ENCODE measurements at places on chromosomes 1 and 21. TPM values are rescaled to one million over a fixed set of nuclear protein-coding genes. Genes with fewer than 3 reads are reported as not detected.

The CD1D gene
- 3.7 TPM for total RNA-seq

The OR2T3 gene
- total RNA-seq, result not detected

The RIMS3 gene
- 7.7 TPM for total RNA-seq

- no peak for DNase-seq
Measured at GRCh38 chr1:185108321-185108720, 48.4 kb downstream of the TRMT1L start.

DNA sequence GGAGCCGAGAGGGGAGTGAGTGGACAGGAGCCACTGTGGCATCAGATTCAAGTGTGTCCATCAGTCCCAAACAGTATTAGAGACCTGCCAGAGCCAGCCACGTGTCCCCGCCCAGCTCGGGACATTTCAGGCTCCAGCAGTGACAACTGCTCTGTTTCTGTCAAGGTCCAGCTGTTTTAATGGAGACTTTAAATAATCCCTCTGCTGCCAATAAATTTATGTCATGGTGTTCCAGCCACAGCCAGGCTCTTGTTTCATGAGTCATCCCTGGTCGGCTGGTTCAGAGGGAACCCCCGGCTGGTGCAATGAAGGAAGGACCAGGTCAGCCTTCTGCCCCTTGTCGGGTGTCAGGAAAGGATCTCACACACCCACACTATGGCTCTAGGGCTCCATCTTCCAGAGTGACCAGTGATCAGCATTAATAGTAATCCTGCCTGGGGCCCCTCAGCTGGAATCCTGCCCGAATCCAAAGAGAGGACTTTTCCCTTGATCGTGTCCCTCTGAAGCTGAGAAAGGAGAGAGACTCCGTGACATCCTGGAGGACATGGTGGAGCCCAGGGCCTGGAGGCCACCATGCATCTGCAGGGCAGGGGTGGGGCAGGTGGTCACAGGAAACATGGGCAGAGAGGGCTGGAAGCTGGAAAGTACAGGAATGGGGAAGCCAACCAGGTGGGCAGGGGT lies 197.3 kb downstream of the MATN1 start:
- peak; percentile 84 for DNase-seq

DNA sequence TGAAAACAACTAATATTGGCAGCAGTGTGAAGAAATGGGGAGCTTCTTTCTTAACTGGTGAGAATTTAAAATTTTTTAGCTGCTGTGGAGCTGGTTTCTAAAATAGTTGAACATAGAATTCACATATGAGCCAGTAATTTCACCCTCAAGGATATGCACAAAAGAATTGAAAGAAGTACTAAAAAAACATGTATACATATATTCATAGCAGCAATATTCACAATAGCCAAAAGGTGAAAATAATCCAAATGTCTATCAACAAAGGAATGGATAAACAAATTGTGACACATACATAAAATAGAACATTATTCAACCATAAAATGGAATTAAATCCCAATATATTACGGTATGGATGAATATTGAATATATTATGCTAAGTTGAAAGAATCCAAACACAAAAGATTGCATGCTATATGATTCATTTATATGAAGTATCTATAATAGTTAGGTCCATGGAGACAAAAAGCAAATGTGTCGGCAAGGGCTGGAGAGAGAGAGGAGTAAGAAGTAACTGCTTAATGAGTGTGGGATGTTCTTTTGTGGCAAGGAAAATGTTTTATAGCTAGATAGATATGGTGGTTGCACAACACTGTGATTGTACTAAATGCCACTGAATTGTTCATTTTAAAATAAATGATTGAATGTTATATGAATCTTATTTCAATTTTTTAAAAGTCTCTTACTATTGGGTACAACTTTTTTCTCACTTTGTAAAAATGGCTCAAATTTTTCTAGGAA lies 14.8 kb upstream of the COL11A1 start:
- no peak for DNase-seq

DNA sequence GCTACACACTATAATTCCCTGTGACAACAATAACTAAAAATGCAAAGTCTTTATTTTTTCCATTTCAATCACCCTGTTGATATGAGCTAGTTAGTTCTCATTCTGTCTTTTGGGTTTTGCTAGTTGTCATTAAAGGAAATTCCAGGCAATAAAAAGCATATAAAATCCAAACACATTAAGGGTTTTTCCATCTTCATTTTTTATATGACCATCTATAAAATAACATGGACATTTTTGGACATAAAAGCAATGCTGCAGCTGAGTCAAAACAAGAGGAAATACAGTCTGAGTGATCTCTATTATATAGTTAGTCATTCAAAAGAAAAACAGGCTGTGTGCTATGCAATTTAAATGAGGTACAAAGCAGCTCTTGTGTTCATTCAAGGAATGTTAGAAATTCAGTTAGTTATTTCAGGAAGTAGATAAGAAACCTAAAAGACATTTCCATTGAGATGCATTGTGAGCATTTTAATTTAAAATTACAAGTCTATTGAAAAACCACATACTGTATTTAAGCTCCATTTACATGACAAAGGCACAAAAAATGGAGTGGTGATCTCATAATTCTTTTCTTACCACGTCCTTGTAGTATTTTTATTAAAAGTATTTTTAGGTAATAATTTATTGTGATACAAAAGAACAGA lies 67.3 kb upstream of the BCL10 start:
- DNase-seq, result peak; percentile 68

DNA sequence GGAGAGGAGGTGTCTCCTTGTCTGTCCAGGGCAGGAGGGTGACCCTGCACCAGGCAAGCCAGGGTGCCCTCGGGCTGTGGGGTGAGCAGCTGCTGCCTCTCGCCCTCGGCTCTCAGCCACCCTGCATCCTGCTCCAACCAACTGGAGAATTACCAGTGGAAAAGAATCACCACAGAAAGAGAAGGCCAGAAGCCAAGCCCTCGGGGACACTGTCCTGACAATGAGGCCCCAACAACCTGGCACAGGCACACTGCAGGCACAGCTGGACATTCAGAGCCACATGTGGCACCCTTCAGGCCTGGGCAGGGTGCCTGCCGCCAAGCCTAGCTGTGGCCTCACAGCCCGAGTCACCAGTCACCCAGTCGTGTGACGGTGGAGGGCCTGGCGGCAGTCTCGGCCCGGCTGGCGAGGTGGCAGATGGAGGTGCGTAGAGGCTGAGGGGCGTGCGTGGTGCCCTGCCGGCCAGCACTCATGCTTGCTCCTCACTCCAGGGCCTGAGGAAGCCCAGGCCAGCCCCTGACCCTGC lies 12.0 kb downstream of the MEGF6 start:
- no peak for DNase-seq

The IGSF5 gene
- total RNA-seq, result 0.17 TPM

The KIF17 gene
- 0.83 TPM for total RNA-seq

DNA sequence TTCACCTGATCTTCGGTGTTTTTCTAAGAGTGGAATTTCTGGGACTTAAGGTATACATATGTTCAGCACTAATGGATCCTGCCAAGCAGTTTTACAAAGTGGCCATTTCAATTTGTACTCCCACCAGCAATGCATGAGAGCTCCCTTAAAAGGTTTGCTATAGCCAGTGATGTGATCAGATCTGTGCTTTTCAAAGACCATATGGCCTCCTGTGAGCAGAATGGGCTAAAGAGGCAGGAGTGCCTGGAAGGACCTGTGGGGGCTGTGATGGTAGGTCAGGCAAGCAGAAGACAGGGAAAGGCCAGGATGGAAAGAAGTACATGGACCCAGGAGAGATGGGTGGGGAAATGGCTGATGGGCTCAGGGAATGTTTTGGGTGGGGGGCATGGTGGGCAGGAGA lies 252.7 kb downstream of the DISC1 start:
- DNase-seq, result no peak

- DNase-seq, result no peak
Measured at GRCh38 chr1:182786995-182787324, 2.6 kb upstream of the NPL start.

- no peak for DNase-seq
Measured at GRCh38 chr1:14896381-14897079, 257.0 kb upstream of the TMEM51 start.

- no peak for DNase-seq
Measured at GRCh38 chr21:44079846-44080245, 27.4 kb upstream of the PWP2 start.

DNA sequence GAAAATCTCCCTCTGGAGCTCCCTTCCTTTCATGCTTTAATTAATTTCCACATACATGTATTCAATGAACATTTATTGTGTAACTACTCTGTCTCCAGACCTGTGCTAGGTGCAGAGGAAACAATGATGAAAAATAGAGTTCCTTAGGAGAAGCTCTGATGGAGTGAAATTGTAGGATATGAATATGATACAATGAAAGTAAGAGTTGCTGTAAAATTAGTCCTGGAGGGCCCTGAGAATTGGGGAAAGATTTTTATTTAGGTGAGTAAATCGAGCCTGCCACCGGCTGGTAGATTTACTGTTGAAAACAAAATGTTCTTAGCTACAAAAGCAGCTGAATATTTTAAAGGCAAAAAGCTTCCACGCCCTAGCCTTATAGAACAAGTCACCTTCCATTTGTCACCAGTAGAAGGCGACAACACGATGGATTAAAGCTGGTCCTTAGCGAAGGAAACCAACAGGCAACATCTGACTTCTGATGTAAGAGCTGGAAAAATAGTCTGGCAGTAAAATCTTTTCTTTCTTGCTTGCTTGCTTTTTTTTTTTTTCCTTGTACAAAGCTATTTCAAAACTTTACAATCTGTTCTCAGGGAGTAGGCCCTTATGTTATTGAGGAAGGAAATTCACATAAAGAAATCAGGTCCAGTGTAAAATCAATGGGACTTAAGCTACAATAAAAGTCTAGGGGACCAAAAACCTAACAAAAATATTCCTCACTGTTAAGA lies 82.0 kb upstream of the ROR1 start:
- DNase-seq, result peak; percentile 68

DNA sequence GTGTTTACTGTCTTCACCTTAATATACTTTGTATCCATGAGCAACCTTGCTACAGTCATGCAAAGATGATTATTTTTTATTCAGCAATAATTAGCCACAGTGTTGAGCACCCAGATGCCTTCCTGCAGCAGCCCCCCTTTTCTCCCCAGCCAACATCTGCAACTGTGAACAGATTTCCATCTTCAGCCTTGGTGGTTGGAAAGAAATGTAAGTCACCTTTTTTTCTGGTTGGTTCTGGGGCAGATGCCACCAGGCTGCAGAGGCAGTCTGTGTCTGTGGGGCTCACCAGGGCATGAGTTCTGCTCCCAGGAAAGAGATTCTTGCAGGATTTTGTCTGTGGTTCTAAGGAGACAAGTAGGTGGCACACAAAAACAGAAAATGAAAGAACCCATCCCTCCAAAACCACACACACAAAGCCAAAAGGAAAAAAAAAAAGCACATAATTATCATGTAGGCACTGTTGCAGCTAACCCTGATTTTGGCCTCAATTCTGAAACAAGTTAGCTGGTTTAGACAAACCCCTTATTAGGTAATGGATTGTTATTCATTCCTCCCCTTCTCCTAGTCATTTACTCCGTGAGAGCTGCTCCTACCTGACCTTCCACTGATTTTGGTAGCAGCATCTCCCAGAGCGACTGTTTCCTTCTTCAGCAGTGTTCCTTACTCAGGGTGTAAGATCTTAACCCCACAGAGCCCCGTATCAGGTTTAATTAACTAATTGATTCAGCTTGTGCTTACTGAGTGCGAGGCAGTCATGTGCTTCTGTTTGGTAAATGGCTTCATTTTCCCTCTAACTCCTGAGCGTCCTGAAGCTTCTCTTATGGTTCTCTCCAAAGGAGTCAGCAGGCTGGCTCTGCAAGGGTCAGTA lies 36.5 kb downstream of the GALNT2 start:
- DNase-seq, result no peak

The PRUNE1 gene
- total RNA-seq, result 16.3 TPM

DNA sequence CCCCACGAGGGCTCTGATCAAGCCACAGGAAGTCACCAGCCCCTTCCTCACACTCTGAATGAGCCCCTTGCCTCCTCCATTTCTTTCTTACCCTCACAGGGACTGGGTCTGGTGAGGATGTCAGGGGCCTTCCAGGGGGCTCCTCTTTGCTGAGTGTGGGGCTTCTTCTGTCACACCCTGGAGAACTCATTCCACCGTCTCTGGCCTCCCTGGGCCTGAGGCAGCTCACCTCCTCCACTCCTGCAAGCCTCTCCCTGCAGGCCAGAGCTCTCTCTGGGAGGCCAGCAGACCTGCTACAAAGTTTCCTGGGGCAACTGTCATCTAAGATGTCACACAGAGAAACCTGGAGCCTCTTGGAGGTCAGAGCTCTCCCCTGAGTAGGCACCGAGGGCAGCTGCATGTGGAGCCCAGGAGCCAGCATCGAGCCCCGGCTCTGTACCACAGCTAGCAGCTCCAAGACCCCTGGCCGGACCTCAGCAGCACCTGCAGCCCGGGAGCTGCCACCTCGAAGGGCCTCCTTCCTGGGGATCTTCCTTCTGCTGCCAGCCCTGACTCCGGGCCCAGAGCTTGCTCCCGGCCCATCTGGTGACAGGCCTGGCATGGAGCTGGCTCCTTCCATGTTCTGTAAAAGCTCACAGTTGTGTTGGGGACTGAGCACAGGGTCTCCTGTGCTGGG lies 1.1 kb downstream of the SPOCD1 start:
- no peak for DNase-seq

DNA sequence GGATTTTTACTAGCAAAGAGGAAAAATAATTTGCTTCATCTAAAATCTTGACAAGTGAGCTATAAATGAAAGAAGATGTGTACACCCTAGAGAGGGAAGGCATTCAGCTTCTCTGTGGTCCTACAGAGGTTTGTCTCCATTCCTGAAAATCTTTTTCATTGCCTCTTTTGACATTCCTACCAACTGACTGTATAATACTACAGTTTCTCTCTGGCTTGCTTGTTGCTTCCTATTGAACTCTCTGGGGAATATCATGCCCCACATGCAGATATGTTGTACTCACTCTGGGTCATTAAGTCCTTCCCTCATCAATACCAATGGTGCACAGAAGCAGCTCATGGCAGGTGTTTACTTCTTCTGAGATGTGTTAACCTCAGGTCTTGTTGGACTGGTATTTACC lies 371.2 kb upstream of the PLXNA2 start:
- no peak for DNase-seq

- DNase-seq, result peak; percentile 46
Measured at GRCh38 chr1:26786437-26787380, 1.0 kb upstream of the PIGV start.

DNA sequence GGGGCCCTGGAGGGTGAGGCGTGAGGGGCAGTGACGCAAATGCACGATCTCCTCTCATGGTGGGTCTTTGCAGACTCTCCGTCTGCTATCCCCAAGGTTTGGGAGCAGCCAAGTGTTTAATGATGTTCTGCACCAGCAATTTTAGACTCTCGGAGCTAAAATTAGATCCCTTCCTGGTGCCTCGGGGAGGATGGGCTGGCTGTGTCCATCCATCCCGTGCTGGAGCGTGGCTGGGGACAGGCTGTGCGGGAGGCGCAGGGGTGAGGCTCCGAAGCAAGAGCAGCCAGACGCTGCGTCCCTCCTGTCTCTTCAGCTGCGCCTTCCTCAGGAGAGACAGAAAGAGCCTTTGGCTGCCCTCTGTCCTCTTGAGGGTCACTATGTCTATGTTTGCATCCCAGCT lies 387.6 kb downstream of the CAMTA1 start:
- no peak for DNase-seq

The OR2T8 gene
- total RNA-seq, result not detected

The APOBEC4 gene
- total RNA-seq, result not detected

All from mammary epithelial cell (primary cell).